Activated naive CD4-positive, alpha-beta T cell (primary cell): ENCODE measurements at places on chromosomes 6 and 20.

DNA sequence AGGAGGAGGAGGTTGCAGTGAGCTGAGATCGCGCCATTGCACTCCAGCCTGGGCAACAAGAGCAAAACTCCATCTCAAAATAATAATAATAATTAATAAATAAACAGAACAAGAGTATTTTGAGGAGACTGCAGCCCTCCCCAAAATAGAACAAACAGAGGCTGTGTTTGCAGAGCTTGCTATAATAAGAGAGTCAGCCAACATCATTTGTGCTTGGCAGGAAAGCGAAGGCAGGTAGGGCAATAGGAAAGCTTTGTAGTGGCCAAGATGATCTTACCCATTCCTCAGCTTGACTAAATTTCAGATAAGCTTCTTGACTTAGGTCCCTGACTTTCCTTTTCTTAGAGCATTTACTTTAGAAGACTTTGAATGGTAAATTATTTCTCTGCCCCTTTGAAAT is 6.7 kb downstream of the C6orf141 start:
- no peak for DNase-seq

DNA sequence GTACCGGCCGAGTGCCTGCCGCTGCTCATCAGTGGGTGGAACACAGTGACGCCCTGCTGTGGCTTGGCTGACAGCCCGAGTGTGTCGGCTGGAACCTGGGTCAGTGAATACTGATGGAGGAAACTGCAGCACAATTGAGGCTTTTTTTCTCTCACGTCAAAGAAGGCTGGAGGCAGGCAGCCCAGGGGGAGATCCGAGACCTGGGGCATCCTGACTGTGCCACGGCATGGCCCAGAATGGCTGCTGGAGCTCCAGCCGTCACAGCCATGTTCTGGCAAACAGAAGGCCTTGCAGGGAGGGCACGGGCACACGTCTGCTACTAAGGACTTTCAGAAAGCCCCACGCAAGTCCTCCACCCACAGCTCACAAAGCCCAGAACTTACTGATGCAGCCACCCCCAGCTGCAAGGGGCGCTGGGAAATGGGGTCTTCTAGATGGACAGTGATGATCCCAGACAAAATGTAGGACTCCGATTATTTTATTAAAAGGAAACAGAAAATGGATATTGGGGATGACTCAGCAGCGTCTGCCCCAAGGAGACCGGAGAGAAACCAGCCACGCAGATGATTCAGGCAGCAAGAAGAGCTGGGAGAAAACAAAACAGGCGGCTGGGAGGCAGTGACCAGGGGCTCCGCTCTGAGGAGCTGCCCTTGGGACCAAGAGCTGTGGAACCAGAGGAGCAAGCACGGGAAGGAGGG is 140.0 kb downstream of the TAF4 start:
- no peak for DNase-seq

- no peak for DNase-seq
These were observed 3.4 kb downstream of the AHCY start for GRCh38 chr20:34299556-34300255.

GRCh38 chr20:34637245-34638038 is 39.5 kb downstream of the PIGU start:
- no peak for DNase-seq

- no peak for DNase-seq
These were observed 819 bp upstream of the MTRF1L start for GRCh38 chr6:153003366-153003690.

DNA sequence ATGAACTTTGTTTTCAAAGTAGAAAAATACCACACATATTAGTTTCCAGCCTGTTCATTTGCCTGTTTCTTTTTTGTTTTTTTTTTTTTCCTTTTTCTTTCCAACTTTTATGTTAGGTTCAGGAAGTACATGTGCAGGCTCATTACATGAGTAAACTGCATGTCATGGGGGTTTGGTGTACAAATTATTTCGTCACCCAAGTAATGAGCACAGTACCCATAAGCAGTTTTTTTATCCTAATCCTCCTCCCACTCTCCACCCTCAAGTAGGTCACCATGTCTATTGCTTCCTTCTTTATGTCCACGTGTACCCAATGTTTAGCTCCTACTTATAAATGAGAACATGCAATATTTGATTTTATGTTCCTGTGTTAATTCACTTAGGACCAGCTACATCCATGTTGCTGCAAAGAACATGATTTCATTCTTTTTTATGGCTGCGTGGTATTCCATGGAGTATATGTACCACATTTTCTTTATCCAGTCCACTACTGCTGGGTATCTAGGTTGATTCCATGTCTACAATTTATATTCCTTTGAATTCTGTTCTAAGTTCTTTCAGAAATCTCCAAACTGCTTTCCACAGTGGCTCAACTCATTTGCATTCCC is 31.8 kb downstream of the SNX14 start:
- DNase-seq: no peak

DNA sequence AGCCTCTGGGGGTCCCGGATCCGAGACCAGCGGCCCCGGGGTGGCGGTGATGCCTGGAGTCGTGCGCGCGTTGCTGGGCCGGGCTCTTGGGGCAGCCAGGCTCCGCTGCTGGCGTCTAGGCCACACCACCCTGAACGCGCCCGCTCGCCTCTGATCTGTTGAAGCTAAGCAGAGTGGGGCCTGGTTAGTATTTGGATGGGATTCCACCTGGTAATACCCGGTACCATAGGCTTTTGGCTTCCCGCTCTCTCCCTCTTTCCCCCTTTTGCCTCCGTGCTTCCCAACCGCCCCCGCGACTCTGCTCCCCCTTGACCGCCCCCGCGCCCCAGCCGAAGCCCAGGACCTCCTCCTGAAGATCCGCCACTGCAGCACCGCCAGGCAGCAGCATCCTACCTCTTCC is 1383.5 kb upstream of the DEFB115 start:
- DNase-seq: no peak

- DNase-seq: no peak
These were observed 13.7 kb upstream of the SCRT2 start for GRCh38 chr20:689348-689747.

DNA sequence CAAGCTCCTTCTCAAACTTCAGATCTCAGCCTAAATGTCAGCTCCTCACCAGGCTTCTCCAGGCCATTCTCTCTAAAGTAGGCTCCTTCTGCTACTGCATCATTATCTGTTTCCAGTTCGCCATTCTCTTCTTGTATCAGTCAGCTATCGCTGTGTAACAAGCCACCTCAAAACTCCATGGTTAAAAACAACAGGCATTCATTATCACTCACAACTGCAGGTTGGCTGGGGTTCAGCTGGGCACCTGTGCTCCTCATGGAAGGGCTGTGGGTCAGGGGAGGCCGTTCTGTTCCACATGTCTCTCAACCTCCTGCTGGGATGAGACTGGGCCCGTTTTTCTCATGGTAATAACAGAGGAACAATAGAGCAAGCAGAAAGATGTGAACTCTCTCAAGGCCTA is 28.7 kb downstream of the PRND start:
- DNase-seq: no peak

GRCh38 chr6:53066874-53067706 is 1.9 kb downstream of the FBXO9 start:
- DNase-seq: no peak

DNA sequence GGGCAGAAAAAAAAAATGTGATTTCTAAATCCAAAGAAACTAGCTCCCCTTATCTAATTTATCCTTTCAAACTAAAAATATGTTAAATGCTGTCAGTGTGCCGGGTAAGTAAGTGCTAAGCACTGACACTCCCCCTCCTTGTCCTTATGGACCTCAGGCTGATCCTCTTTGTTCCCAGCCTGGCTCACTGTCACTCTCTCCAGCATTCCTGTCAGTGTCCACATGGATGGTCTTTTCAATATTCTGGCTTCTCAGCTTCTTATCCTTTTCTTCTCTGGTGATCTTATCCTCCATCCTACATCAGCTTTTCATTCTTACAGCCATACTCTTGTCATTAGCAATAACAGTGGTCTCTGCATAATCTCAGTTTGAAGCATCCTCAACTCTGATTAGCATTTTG is 55.0 kb downstream of the BCKDHB start:
- no peak for DNase-seq

- no peak for DNase-seq
These were observed 12.9 kb upstream of the SLC9A8 start for GRCh38 chr20:49799698-49800097.

DNA sequence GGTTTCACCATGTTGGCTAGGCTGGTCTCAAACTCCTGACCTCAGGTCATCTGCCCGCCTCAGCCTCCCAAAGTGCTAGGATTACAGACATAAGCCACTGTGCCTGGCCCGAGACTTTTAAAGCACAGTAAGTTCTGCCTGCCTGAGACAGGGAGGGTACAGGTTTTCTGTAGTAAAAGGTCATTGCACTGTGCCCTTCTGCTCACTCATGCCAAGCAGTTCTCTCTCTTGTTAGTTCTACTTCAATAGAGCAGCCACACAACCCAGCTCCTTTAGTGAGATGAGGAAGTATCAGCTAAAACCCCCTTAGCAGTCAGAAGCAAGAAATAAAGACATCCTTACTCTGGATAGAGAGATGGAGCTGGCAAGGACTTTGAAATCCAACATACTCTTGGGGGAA is 52.4 kb upstream of the ARMH2 start:
- DNase-seq: no peak

- no peak for DNase-seq
These were observed 14.8 kb upstream of the VAPB start for GRCh38 chr20:58374027-58374850.

DNA sequence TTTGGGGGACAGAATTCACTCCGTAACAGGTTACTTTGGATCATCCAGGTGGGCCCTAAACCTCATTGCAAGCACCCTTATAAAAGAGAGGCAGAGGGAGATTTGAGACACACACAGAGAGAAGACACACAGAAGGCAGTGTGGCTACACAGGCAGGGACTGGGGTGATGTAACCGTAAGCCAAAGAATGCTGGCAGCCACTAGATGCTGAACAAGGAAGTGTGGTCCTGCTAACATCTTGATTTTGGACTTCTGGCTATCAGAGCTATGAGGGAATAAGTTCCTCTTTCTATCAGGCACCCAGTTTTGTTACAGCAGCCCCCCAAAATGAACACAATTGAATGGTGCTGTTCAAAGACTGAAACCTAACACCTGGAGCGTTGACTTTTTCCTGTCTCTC is 191.3 kb upstream of the MYLIP start:
- no peak for DNase-seq

DNA sequence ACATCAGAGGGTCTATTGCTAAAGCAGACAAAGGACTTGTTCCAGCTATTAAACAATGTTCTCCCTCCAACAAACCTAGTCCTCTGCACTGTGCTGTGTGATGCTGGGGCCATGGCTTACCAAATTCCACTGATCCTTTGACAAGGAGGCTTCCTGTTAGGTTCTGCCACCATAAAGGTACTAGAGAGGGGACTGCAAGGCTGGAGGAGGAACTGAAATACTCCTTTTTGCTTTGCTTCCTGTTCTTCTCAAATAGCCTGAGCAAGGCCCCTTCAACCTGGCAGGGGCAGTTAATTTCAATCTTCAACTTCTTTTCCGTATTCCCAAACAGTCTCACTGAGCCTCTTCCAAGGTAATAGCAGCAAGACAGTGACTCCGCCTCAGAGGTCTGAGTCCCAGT is 286.4 kb upstream of the IRAK1BP1 start:
- DNase-seq: no peak

GRCh38 chr6:1665214-1665613 is 55.5 kb downstream of the FOXC1 start:
- no peak for DNase-seq

- no peak for DNase-seq
These were observed at the start of gene CCDC170 for GRCh38 chr6:151493804-151494234. Gene CCDC170 (plus strand): TSS chr6:151494017. CDS start chr6:151494129, 112 bp downstream.

- no peak for DNase-seq
These were observed 124.4 kb upstream of the FOXQ1 start for GRCh38 chr6:1187293-1188131.

DNA sequence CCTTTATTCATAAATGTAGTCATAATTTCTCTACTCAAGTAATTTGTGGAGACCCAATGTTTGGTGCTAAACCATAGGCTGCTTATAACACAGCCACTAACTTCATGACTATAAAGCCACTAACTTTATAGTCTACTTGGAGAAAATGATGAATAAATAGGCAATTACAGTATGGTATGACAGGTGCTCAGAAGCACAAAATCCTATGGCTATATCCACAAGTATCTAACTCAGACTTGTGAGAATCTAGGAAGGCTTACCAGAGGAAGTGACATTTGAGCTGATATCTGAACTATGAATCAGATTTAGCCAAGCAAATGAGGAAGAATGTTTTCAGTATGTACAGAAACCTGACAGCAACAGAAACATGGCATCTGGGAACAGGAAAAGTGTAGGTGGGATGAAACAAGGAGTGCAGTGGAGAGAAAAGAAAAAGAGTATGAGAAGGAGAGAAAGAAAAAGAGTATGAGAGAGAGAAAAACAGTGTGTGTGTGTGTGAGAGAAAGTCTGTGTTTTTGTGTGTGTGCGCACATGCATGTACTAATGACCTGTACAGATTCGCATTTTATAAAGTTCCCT is 59.9 kb downstream of the REV3L start:
- no peak for DNase-seq

- DNase-seq: no peak
These were observed 7.1 kb upstream of the ADGRG6 start for GRCh38 chr6:142294679-142295078.

DNA sequence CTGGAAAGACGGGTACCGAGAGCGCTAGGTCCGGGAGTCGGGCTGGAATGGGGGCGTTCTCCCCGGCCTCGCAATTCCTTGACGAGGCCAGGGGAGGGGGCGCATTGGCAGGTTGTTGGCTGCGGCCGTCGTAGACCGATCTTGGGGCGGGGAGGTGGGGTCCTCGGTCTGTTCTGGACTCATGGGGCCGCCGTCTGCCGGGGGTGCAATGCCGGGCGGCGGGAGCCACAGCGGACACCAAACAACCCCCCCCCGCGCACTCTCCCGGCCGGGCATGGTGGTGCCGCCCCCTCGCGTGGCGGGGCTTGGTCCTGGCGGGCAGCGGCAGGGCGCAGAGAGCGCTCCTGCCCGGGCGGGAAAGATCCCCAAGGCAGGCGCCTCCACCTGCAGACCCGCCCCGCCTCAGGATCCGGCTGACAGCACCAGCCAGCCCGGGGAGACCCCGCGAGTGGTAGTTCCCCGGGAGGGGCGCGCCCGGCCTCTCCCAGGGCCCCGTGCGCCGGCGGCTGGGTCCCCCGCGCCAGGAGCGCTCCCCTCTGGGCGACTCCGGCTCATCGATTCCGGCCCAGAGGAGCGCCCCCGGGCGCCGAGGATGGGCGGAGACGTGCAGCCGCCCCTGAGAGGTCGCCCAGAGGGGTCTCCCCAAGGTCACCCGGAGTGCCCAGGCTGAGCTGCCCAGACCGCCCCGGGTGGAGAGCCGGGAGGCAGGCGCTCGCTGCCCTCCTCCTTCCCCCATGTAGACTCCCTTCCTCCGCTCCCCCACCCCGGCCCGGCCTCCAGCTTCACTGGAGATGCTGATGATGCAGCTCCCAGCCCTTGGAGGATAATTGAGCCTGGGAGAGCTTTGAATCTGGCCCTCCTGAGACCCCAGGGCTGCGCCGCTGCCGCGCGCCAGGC is 709 bp downstream of the PPP1R16B start:
- DNase-seq: no peak

DNA sequence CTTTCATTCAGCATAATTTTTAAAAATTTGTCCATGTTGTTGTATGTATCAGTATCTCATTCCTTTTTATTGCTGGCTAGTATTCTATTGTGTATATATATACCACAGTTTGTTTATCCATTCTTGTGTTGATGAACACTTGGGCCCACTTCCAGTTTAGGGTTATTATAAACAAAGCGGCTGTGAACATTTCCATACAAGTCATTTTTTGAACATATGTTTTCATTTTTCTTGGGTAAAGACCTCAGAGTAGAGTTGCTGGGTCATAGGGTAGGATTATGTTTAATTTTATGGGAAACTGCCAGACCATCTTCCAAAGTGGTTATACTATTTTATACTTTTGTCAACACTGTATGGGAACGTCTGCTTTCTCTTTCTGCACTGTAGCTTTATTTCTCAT is 55.3 kb downstream of the RBM24 start:
- DNase-seq: no peak

GRCh38 chr6:45961125-45961524 is 54.5 kb downstream of the CLIC5 start:
- no peak for DNase-seq
